ENCODE measurements at places on chromosomes 2 and 18.

DNA sequence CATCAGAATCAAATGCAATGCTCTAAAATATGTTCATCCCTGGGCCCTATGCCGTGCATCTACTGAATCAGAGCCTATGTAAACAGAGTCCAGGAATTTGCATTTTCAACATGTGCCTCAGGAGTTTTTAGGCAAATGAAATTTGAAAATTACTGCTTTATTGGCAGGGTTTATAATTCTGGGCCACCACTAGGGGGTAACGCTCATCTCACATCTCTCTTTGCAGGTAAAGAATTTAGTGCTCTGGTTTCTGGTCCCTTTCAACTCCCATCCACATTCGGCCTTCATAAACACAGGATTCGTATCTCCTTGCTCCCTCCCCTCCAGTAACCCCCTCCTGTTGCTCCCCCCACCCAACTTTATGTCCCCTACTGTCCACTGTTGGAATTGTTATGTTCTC lies 49.3 kb downstream of the LYPD6B start:
- no peak for DNase-seq

GRCh38 chr2:871926-872680 lies 78.5 kb upstream of the SNTG2 start:
- DNase-seq, result no peak

- DNase-seq, result no peak
Measured at GRCh38 chr2:32496662-32497061, 131.2 kb upstream of the TTC27 start.

- DNase-seq, result no peak
Measured at GRCh38 chr2:194332799-194333490, 1324.1 kb upstream of the SLC39A10 start.

GRCh38 chr2:21924640-21925285 lies 801.0 kb downstream of the TDRD15 start:
- DNase-seq, result no peak

DNA sequence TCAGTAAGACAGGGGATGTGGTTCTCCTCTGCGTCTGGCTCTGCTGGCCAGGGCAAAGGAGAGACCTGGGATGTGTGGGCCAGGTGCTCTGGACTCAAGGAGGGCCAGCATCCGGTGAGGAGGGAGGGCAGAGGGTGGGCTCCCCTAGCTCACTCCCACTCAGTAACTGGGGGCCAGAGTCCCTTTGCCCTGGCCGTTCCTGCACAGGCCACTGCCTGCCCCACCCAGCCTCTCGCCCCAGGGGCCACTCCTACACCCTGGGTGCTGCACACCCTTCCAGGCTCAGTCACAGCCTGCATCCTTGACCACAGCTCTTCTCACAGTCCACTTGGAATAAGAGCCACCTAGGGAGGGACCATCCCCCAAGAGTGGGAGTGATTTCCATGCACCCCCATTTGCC lies 41.0 kb downstream of the SNED1 start:
- no peak for DNase-seq

DNA sequence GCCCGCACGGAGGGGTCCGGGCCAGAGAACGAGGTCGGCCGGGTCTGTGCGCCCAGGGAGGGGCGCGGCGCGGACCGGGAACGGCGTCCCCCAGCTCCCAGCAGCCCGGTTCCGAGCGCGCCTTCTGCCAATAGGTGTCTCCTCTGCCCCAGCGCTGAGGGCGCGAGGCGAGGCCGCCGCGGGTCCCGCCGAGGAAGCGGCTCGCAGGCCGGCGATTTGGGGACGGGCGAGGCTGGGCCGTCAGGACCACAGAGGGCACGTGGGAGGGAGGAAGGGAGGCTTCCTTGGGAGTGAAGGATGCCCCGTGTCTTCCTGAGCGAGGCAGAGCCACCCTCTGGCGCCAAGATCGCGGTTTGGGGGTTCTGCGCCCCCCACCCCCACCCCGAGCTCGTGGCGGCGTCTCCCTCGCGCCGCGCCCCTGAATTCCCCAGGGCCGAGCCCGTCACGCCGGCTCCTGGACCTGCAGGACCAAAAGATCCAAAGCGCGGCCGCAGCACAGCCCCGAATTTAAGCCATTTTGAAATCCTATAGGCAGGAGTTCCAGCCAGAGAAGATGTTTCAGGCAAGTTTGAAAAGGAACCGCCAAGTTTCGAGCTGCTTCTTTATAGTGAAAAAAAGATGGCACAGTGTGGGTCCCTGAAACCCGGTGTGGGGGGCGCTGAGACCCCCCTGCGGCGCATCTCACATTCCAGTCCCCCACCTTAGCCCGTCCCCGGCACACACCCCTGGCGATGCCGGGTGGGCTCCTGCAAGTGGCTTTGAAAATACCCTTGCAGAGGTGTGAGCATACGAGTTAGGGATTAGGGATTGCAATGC lies 909 bp downstream of the NFATC1 start:
- peak; percentile 28 for DNase-seq

DNA sequence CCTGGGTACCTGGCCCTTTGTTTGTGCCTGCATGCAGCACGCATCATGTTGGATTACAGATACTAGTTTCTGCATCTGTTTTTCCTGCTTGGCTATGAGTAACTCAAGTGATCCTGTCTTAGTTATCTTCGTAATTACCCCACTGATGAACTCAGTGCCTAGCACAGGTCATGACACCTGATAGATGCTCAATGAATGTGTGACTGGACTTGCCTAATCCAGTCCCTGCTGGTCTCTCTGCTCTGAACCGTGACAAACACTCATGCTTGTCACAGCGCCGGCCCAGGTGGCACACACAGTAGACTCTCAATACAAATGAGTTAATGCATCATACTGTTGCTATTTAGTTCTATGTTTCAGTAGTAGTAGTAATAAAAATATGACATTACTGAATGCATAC lies 31.2 kb upstream of the NTSR2 start:
- no peak for DNase-seq

GRCh38 chr2:2234398-2235195 lies 96.5 kb downstream of the MYT1L start:
- no peak for DNase-seq

GRCh38 chr2:238079874-238080327 lies 19.1 kb downstream of the SCLY start:
- no peak for DNase-seq

- no peak for DNase-seq
Measured at GRCh38 chr18:42798606-42799170, 316.8 kb downstream of the RIT2 start.

DNA sequence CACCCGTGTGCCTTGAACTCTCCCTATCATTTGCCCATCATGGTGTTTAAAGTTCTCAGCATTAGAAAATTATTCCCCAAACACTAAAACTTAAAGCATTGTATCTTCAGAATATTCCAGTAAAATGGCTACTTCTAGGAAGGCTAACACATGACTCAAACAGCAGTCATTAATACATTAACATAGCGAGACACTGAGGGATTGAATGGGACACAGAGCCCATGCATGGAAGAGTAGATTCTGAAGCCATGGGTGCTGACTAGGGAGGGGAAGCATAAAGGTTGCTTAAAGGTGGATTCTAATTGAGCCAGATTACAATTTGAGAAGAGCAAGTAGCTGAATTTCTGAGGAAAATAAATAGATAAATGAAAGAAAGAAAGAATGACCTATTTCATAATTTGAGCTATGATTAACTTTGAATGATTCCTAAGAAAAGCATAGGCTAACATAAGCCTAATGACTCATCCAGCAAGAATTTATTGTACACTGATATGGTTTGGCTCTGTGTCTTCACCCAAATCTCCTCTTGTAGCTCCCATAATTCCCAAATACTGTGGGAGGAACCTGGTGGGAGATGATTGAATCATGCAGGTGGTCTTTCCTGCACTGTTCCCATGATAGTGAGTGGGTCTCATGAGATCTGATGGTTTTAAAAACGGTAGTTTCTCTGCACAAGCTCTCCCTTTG lies 79.8 kb upstream of the PIK3C3 start:
- no peak for DNase-seq

DNA sequence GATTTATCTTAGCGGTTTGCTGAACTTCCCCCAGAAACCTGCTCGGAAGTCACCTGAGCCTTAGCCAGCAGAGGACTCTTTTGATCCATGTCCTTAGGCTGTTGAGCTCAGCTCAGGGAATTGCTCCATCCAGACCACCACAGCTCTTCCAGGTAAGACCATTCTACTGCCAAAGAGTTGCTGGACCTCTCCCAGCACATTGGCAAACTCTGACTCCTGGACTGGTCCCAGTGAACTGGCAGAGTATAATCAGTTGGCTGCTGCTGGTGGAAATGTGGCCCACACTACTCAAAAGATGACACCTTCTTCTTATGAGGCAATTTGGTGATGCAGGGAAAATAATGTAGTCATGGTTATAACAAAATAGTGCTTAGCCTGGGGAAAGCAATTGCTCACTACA lies 308.8 kb upstream of the FIGN start:
- no peak for DNase-seq

- DNase-seq, result no peak
Measured at GRCh38 chr2:28480403-28481049, 15.3 kb upstream of the PLB1 start.

DNA sequence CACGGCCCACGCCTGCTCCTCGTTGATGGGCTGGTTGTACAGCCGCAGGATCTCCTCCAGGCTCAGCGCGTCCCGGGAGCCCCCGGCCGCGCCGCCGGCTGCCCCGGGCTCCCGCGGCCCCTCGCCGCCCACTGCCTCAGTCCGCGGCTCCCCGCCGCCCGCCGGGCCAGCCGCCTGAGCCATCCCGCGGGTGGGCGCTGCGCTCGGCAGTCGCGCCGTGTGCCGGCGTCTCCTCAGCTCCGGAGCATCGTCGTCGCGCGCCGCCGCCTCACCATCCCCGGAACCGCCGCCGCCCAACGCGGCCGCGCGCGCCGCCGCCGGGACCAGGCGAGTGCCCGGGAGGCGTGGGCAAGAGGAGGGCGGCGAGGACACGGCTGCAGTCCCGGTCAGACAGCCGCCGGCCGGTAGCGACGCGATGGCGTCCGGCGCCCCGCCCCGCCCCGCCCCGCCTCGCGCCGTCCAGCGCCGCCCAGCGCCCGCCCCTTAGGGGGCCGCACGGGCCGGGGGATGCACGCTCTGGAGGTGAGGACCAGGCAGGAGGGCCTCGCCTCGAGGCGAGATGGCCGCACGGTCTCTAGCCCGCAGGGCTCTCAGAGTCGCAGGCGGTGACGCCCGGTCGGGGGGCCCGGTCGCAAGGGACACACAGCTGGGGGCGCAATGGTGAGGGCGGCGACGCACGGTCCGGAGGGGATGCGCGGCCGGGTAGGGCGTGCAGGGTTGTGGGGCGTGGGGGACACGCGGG lies at the start of gene SPIRE1:
TSS of gene SPIRE1 (minus strand) at position 424 of the 742 bp plus-strand sequence. CDS start at position 183, 241 bp downstream.
- DNase-seq, result no peak

GRCh38 chr18:46325895-46326294 lies 221.7 kb downstream of the HAUS1 start:
- no peak for DNase-seq

GRCh38 chr2:423479-423878 lies 135.6 kb upstream of the ALKAL2 start:
- DNase-seq, result no peak

GRCh38 chr2:219124381-219125110 lies 36.1 kb downstream of the NHEJ1 start:
- peak; percentile 9 for DNase-seq

DNA sequence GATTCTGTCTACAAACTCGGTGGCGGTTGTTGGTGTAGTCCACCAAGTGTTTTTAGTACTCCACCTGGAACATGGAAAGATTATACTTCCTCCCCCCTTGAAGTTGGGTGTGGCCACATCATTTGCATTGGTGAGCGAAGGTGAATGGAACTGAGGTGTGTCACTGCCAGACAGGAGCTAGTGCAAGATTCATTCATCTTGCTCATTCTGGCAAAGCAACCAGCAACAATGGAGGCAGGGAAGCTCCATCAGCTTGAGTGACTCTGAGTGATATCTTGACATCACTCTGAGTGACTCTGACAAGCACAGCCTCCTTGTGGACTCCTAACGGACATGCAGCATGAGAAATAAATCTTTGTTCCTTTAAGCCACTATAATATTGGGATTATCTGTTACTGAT lies 54.7 kb upstream of the SLC1A4 start:
- DNase-seq, result no peak

GRCh38 chr18:67509741-67510391 lies 6.7 kb downstream of the DSEL start:
- no peak for DNase-seq

- DNase-seq, result no peak
Measured at GRCh38 chr18:31241900-31242409, 76.0 kb upstream of the DSG1 start.

DNA sequence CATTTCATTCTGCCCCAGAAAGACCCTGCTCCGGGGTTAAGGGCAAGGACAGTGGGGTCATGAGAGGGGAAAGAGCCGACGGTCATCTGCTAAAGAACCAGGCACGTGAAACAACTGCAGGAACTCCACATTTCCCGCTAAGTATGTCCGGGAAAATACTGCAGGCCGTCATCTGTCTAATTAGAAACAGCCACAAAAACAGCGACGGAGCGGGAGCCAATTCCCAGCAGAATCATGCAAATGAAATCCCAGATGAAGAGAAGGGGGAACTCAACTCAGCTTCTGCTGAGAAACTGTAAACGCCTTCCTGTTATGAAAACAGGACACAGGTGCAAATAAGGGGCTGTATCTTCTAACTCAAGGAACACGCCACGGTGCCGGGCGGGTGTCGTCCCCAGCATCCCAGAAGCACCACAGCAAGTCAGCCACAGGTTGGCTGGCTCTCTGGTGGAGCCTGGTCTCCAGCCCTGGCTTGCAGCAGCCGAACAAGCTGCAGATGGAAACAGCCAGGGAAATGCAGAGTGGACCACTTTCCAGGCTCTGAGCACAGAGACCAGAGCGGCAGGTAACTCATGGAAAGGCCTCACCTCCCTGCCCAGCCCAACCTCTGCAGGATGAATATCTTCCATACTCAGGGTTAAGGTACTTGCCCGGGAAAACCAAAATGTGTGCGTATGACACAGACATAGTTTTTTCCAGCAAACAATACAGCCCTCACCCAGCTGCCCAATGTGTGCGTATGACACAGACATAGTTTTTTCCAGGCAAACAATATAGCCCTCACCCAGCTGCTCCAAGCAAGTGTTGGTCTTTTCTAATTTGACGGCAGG lies 28.9 kb downstream of the PXDN start:
- DNase-seq, result no peak

GRCh38 chr2:147327613-147328012 lies 517.2 kb upstream of the ACVR2A start:
- DNase-seq, result peak; percentile 14

GRCh38 chr2:156947261-156947660 lies 310.2 kb upstream of the GALNT5 start:
- no peak for DNase-seq

GRCh38 chr2:17160594-17160993 lies 357.6 kb downstream of the RAD51AP2 start:
- DNase-seq, result no peak

DNA sequence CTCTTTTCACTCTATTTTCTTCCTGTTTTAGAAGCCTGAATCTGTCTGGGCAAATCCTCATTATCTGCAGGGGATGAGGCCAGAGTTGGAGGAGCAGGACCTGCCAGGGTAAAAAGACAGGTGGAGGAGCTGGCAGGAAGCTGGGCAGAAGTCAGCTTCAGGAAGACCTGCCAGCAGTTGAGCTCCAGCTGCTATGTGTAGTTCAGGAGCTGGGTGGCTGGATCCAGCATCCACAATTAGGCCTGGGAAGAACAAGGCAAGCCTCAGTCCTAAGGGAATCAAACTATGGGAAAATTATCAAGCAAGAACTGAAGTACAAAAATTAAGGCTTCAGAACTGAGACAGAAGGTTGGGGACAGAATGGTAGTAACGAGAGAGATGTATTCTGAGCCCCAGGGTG lies 174.0 kb downstream of the MREG start:
- no peak for DNase-seq
